BE2C (cell line): ENCODE measurements at places on chromosomes 1 and 21.

- no peak for DNase-seq
Observed at GRCh38 chr1:111234866-111235265, 7.4 kb downstream of the CHI3L2 start.

GRCh38 chr1:46606255-46606965, 2.3 kb upstream of the MKNK1 start:
- DNase-seq: no peak

DNA sequence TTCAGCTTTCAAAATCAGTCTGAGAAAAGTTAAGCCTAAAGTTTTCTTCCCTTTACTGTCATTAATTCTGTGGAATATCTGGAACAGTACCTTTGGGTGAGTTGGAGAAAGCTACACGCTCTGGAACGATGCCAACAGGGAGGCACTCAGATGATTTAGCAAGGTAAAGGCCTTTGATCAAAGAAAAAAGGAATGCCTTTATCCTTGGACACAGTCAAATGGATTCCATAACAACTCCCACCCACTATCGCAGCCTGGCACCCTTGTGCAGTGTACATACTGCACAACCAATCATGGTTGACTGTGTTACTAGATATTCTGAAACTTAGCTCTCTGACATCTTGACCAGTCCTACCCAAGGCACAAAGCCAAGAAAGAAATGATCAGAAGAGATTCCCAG, 218.7 kb downstream of the PATJ start:
- no peak for DNase-seq

- no peak for DNase-seq
Observed at GRCh38 chr1:77945345-77945744, 33.5 kb downstream of the FUBP1 start.

- no peak for DNase-seq
Observed at GRCh38 chr21:38269576-38269936, 12.8 kb downstream of the KCNJ15 start.

DNA sequence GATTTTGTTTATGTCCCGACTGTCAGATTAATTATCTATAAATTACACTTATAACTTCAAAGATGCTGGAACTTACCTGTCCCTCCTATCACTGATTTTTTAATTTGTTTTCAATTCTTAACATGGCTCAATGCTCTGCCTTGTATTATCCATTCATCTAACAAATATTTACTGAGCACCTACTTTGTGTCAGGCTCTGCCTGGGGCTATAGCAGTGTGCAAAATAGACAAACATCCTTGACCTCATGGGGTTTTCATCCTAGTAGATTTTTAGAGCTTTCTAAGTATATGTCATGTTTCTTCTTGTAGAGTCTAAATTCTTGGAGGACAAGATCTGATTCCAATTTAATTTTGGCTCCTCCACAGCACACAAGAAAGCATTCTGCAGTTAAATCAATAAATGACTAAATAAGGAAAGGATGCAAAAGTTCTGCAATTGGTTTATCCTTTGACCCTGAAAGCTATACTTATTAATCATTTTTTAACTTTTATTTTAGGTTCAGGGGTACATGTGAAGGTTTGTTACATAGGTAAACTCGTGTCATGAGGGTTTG, 10.8 kb upstream of the SMYD2 start:
- DNase-seq: no peak

- no peak for DNase-seq
Observed at GRCh38 chr1:27868556-27868931, 3.8 kb upstream of the THEMIS2 start.

DNA sequence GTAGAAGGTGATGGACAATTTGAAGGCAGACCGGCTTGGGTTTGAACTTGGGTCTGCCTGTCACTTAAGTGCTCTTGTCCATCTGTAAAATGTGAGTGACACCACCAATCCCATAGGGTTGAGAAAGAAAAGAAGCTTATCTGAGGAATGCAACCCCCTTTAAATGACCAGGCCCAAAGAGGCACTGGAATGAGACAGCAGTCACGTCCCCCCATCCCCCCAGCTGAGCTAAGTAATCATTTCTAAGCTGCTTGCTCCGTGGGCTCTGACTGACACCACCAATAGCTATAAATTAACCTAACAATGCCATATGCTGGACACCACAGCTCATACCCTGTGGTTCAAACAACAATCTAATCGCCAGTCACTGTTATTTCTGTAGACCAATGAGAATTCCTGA, 15.1 kb downstream of the LCA5L start:
- no peak for DNase-seq

DNA sequence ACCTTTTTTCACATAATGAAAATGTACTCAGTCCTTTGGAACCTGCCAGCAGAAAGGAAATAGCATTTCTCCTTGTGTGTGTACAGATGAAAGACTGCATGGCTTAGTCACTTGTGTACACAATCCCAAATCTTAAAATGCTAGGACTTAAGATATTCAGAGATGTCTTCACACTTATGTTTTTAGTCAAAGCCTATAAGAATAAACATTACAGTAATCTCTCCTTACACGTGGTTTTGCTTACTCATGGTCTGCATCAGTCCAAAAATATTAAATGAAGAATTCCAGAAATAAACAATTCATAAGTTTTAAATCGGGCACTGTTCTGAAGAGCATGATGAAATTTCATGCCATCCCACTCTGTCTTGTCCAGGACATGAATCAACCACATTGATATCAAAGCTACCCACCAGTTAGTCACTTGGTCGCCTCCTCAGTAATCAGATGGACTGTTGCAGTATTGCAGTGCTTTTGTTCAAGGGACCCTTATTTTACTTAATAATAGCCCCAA, 75.7 kb upstream of the RRP15 start:
- no peak for DNase-seq

DNA sequence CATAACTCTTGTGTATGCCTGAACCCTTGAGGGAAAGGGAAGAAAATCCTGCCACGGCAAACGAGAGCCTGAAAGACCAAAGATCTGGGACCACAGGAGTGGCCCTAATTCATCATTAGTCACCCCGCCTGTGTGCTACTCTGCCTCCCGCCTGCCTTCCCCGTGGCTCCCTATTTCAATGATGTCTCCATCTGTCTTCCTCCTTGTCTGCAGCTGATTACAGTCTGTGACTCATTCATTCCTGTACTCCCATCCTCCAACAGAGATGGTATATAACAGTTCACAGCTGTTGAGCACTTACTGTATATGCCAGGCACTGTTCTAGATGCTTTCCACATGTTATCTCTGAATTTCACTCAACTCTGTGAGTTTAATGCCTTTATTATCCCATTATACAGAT, 96.6 kb downstream of the SEC16B start:
- DNase-seq: no peak

- no peak for DNase-seq
Observed at GRCh38 chr1:47585141-47585902, 147.5 kb downstream of the FOXD2 start.

DNA sequence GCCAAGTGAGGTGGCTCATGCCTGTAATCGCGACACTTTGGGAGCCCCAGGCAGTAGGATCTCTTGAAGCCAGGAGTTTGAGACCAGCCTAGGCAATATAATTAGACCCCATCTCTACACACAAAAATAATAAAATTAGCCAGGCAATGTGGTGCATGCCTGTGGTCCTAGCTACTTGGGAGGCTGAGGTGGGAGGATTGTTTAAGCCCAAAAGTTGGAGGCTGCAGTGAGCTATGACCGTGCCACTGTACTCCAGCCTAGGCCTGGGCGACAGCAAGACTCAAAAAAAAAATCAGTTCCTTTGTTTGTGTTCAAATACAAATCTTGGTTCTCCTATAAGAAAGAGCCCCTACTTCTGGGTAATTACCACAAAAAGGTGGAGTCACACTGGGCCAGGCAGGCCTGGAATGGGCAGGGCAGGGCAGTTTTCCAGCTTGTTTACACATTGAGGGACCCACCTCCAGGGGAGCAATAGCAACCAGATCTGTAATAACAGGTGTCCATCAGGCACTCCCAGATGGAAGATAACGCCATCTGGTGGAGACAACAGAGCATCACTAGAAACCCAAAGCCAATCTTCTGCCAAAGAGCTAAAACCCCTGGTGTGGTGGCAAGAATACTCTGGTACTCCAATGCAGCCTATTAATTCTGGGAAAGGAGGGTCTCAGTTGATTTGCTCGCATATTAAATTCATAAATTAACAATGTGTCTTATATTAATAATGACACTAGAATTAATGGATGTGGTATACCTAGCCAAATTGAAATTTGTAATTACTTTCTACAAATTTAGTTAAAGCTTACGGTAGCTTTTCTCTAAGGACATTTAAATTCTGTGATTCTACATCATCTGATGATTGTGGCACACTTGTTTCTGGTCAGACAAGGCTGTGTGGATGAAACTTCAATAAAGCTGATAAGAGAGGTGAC, 13.2 kb downstream of the PPP1R15B start:
- peak; percentile 81 for DNase-seq

DNA sequence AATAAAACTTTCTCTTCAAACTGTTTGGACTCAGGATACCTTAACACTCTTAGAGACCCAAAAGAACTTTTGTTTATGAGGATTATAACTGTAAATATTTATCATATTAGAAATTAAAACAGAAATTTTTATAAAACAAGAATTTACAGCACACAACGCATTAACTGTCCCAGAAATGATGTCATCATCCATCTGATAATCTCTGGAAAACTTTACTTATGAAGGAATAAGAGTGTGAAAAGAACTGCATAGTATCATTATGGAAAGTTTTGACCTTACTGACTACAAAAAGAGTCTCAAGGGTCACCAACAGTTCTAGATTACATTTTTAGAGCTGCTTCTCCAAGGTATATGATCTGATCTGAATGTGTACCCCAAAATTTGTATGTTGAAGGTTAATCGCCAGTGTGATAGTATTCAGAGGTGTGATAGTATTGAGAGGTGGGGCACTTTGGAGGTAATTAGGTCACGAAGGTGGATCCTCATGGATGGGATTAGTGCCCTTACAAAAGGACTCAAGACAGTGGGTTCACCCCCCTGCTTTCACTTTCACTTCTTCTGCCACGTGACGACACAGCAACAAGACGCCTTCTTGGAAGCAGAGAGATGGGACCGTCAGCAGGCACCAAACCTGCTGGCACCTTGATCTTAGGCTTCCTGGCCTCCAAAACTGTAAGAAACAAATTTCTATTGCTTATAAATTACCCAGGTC, 95.7 kb upstream of the NR5A2 start:
- no peak for DNase-seq
